Heart left ventricle (tissue), 16 donors: ENCODE measurements at places on chromosomes 16 and 17. TPM values are rescaled to one million over a fixed set of nuclear protein-coding genes. Genes with fewer than 3 reads are reported as not detected.
A peak's percentile ranks its signal among the peaks of the same experiment; 100 is the strongest.

DNA sequence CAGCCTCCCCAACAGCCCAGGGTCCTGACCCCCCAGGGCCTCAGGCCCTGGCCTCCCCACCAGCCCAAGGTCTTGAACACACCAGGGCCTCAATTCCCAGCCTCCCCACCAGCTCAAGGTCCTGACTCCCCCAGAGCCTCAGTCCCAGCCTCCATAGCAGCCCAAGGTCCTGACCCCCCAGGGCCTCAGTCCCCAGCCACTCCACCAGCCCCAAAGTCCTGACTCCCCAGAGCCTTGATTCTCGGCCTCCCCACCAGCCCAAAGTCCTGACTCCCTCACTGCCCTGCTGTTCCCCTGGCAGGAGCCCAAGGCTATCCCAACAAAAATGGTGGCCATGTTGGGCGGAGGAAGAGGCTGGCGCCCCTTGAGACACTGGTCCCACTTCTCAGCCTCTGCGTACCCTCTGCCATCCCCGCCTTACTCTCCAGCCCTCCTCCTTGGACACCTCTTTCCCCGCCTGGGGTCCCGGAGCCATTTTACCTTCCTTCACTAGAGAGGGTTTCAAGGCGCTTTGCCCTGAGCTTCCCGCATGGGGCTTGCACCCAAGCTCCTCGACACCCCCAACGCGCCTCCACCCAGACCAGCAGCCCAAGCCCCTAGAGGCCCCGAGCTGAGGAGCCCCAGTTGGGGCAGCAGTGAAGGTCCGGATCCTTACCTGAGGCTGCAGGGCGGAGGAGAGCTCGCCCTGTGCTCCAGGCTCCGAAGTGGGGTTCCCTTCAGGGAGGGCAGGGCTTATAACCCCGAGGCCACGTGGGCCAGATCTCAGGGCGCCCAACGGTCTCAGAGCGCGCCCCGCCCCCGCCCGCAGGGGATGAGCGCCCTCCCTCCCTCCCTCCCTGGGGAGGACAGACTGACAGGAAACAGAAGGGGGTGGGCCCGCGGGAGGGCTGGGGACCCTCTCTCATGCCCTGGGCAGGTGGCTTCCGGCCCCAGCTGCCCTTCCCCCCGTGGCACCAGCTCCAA lies 3.5 kb upstream of the TSPOAP1 start:
- DNase-seq: peak; percentile 91
- H3K36me3 ChIP-seq: peaks cover 15% of the 10 kb centered on the region
- H3K27ac ChIP-seq: peak overlapping the region; percentile 30
- peak overlapping the region; percentile 44 for H3K4me3 ChIP-seq

DNA sequence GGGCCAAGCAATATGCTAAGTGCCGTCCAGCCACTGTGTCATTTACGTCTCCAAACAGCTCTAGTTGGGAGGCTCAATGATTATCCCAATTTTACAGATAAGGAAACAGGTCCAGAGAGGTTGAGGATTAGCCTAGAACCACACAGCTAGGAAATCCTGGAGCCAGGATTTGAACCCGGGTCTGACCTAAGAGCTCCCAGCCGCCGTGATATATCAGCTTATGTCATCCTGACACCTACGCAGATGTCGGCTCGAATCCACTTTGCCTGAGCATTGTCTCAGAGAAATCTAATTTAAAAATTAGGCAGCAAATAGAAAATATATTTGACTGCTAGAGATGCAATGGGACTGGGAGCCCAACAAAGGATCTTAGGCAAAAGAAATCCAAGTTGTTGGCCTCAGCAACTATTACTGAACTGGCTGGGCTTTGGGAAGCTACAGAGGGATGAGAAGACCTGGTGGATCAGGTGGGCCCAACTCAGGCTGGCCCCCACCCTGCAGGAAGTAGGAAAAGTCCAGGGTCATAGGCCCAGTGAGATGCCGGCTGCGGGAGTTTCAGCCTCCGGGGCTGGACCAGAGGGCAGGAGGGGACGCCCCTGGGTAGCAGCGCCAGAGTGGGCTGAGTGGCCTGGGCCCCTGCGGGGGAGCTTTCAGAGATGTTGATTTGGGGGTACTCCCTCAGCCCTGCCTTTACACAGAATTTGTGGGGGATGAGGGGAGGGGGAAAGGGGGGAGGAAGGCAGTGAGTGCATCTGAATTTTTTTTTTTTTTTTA lies 35.1 kb upstream of the IL21R start:
- peaks cover 20% of the 10 kb centered on the region for H3K36me3 ChIP-seq
- H3K4me1 ChIP-seq: peaks cover 13% of the 10 kb centered on the region
- peak overlapping the region; percentile 57 for H3K27ac ChIP-seq
- H3K4me3 ChIP-seq: no peak overlapping the region
- DNase-seq: no peak

The ZNF213 gene
- 8.2 TPM for total RNA-seq

The CDRT15 gene
- not detected for total RNA-seq

The HS3ST3B1 gene
- 2.5 TPM for total RNA-seq

GRCh38 chr16:15775209-15775608 lies 81.6 kb downstream of the MYH11 start:
- no peaks in the 10 kb centered on the region for H3K36me3 ChIP-seq
- no peak overlapping the region for H3K27ac ChIP-seq
- H3K4me3 ChIP-seq: no peak overlapping the region
- DNase-seq: no peak
- H3K4me1 ChIP-seq: peaks cover under 1% of the 10 kb centered on the region

DNA sequence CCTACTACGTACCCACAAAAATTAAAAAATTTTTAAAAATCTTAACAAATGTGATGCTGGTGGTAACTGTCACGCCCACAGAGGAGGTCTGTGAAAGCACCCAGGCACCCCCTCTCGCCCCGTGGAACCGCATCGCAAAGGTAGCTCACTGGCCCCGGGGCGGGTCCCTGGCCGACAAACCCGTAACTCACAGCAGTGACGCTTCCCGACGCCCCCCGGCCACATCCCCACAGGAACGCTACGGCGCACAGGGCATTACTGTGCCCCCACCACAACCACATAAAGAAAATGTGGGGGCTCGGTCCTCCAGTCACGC lies 366 bp downstream of the ANKS3 start:
- H3K4me3 ChIP-seq: peak overlapping the region; percentile 76
- H3K27ac ChIP-seq: peak overlapping the region; percentile 47
- H3K36me3 ChIP-seq: no peaks in the 10 kb centered on the region
- H3K27me3 ChIP-seq: no peaks in the 10 kb centered on the region
- peaks cover 15% of the 10 kb centered on the region for H3K4me1 ChIP-seq

DNA sequence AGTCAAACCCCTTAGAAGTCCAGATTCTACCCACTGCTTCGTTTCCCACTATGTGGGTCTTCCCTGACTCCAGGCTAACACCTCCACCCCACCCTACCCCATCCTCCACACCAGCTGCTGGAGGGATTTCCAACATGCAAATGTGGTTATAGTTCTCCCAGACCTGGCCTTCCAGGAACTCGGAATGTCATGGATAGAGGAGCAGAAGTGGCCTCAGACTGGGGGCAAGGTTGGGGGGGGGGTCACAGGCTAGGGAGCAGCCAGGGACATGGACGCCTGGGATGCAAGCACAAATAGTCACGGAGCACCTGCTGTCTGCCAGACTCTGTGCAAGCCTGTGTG lies 2.0 kb downstream of the CAMKK1 start:
- peaks cover 88% of the 10 kb centered on the region for H3K4me1 ChIP-seq
- H3K27ac ChIP-seq: no peak overlapping the region
- DNase-seq: no peak
- H3K36me3 ChIP-seq: no peaks in the 10 kb centered on the region
- H3K4me3 ChIP-seq: no peak overlapping the region

- H3K27me3 ChIP-seq: no peaks in the 10 kb centered on the region
- peaks cover 86% of the 10 kb centered on the region for H3K36me3 ChIP-seq
- DNase-seq: no peak
- no peak within 1 kb of the TSS for H3K4me3 ChIP-seq
- H3K27ac ChIP-seq: no peak within 1 kb of the TSS
- peaks cover 16% of the 10 kb centered on the region for H3K4me1 ChIP-seq
Observed at GRCh38 chr16:67199011-67199807, at the start of gene ELMO3. Gene ELMO3 (plus strand): TSS chr16:67199131. CDS start chr16:67199327, 196 bp downstream.

- H3K4me1 ChIP-seq: no peaks in the 10 kb centered on the region
- H3K27ac ChIP-seq: no peak overlapping the region
- H3K27me3 ChIP-seq: no peaks in the 10 kb centered on the region
Observed at GRCh38 chr17:68906638-68907037, 48.6 kb downstream of the ABCA8 start.
